ENCODE measurements at places on chromosomes 7 and 10.
A peak's percentile ranks its signal among the peaks of the same experiment; 100 is the strongest.

DNA sequence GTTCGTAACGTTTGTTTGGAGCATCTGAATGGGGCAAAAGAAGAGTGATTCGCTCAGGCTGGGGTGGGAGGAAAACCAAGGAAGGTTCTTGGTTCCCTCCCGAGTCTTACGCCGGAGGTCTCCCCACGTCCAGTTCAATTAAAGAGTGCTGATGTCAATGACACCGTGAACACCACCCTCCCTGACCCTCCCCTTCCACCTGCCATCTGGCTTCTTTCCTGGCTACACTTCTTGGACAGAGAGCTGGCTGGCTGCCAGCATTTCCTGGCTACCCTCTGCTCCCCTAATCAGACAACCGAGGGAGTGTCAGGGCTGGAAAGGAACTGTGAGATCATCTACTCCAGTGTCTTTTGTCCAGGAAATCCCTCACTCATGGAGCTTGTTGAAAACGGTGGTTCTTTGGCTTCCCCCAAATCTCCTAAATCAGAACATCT, 24.1 kb upstream of the FFAR4 start:
- no peak for DNase-seq

- DNase-seq = no peak
Observed at GRCh38 chr10:93065675-93066543, 5.3 kb downstream of the CYP26C1 start.

- DNase-seq = no peak
Observed at GRCh38 chr10:29254123-29255046, 34.5 kb upstream of the LYZL1 start.

DNA sequence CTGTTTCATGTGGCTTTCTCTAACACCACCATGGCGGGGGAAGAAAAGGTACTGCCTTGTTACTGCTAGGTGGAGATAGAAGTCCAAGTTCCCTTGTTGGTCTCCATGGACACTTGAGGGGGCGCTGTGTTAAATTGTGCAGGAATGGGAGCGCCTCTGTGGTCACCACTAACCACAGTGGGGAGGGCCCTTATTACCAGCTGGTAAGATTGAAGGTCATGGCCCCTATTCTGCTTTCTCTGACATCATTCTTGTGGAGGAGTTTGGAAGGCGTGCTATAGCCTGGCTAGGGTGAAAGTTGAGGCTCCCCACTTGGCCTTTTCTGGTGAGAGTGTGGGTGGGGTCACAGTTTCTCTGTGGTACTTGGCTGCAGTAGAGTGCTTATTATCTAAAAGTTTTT, 14.9 kb upstream of the MXI1 start:
- DNase-seq = peak; percentile 49

- DNase-seq = no peak
Observed at GRCh38 chr10:43976292-43976691, 327.6 kb upstream of the ZNF32 start.

DNA sequence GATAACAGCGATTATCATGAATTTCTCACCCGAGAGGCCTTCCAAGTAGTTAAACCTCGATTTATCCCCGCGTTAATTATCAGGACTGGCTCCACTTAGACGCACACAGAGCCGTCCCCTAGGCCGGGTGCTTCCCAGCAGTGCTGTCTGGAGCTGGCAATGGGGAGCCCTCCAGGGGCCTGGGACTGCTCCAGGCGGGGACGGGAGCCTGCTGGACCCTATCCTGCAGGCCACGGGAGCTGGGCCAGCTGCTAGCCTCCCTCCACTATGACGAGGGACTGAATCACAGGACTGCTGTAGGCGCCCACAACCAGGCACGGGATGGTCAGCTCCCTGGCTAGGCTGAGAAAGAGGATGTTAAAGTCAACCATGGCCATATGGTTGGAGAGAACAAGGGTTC, 229.1 kb downstream of the ELFN1 start:
- no peak for DNase-seq

GRCh38 chr10:72417971-72418370, 63.3 kb upstream of the DNAJB12 start:
- DNase-seq = no peak

- no peak for DNase-seq
Observed at GRCh38 chr7:101594790-101595189, 34.3 kb downstream of the MYL10 start.

DNA sequence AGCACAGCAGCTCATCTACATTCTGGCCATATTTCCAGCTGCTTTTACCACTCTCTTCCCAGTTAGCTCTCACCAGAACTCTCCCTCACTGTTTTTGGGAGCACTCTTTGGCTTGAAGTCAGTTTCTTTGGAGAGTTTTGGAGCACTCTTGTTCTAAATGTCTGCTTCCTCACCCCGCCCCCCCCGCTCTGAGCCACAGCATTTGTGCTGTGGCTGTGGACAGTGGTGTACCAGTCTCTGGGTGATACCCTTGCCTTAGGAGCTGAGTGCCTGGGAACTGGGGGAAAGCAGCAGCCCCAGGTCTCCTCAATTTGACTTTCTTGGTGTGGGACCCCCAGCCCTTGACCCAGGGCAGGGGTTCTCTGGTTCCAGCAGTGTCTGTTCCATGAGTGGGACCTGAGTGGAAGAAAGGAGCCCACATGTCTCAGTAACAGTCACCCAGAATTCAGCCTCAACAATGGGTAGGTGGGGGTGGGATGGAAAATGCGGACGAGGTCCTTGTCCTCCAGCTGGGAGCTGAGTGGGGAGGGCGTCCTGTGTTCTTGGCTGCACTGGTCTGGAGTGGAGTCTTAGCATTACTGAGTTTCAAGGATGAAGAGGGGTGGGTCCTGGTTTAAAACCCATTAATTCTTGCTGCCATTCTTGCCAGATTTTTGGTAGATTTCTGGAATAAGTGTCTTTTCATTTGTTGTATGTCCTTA, 18.0 kb downstream of the RBM33 start:
- no peak for DNase-seq

DNA sequence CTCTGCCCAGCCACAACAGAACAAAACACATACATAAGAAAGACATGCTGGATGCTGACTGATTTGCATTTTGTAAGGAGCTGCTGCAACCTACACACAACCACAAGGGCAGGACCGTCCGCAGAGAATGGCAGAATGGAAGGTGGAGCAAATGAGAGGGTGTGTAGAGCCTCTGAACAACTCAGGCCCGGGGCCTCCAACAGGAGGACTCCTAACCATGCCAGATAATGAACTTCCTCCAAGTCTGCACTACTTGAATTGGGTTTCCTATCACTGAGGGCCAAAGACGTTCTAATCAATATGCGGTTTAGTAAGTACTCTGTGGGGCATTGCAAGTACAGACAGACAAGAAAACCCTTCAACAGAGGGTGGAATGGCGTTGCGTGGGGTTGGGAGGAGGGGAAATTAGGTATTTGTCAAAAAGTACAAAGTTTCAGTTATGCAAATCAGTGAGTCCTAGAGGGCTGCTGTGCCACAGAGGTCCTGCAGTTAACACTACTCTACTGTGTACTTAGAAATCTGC, 14.6 kb downstream of the VOPP1 start:
- DNase-seq = peak; percentile 64

DNA sequence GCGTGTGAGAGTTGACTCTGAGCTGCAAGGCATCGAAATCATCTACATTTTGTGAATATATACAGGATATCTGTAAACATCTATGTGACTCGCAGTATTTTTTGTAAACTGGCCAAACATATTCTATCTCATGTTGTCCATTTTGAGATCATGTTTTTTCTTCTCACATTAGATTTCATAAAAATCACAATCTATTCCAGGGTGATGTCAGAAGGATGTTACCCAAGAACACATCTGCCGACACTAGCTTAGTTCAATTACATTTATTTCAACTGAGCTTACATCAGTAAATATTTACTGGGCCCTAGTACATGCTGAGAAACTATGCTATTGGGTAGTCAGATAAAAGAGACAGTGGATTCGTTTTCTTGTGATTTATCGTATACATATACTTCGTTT, 2.5 kb upstream of the BUB3 start:
- DNase-seq = no peak

GRCh38 chr7:150356265-150356897, 12.2 kb upstream of the REPIN1 start:
- no peak for DNase-seq

All from osteocyte (in vitro differentiated cells).